ENCODE measurements at places on chromosomes 2 and 18.

DNA sequence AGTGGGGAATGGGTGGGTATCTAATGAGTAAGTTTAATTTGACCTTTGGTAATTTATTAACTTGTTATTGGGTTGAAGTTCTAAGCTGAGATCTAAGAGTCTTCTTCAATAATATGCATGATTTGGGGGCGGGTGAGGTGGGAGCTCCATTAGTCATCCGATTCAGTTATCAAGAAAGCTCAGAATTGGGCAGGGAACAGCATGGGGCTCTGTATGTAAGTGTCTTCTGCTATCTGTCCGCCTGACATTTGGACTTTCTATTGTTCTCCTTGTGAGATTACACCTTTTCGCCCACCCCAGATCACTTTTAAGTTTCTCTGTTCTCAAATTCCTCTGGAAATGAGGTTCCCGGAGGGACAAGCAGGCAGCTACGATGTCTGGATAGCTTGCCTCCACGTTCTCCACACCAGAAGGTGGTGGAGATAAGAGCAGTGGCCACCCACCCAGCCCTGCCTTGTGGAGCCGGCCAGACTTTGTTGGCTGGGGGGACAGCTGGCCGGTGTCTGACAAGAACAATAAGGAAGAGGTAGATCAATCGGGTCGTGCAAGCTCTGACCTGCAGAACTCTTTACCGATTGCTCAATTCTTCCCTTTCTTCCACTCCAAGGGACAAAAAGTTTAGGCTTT is 75.5 kb upstream of the GATA6 start:
- DNase-seq = no peak

DNA sequence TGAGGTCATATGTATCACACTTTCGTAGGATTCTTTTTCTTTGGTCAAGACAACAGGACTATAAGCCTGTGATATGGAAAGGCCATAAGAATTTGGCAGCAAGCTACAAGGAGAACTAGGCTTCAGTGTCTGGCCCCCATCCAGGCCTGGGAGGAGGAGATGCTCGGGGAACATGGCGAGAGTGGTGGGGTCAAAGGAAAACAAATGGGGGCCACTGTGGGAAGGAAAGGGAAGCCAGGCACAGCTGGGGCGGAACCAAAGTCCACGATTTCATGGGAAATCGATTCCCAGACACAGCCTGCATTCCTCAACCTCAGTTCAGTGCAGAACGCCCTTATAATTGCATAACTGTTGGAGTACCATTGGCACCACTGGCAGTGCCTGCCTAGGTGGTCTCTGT is 58.2 kb downstream of the MBP start:
- no peak for DNase-seq

DNA sequence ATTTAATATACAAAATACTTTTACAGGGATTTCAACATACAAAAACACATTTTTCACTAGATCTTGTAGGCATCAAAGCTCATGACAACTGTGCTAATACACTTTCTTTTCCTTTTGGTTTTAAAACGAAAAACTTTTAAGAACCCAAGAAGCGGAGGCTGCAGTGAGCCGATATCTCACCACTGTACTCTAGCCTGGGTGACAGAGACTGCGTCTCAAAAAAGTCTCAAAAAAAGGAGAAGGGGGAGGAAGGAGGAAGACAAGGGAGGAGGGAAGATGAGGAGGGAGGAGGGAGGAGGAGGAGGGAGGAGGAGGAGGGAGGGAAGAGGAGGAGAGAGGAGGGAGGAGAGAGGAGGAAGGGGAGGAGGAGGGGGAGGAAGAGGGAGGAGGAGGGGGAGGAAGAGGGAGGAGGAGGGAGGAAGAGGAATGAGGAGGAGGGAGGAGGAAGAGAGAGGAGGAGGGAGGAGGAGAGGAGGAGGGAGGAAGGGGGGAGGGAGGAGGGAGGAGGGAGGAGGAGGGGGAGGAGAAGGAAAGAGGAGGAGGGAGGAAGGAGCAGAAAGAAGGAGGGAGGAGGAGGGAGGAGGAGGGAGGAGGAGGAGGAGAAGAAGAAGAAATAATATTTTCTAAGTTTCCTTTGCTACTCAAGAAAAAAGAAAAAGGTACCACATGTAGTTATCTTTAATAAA is 13.8 kb downstream of the ROCK2 start:
- no peak for DNase-seq

GRCh38 chr18:30954262-30954661 is 88.3 kb downstream of the DSC3 start:
- no peak for DNase-seq

DNA sequence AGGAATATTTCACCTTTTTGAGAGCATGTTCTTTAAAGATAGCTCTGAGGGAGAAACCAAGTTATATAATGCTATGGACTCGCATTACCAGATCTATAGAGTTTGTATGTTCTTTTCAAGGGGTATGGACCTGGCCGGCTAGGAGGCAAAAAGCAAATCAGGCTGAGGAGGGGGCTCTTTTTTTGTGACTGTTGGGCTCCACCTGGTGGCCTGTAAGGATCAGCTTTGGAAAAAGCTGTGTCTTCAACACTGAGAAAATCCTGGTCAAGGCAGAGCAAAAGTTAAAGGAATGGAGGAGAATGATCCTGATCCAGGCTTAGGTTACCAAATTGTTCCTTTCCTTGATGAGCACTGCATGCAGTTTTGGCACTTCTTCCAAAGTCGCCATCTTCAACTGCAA is 180.5 kb downstream of the DIS3L2 start:
- DNase-seq = peak; percentile 51

- DNase-seq = peak; percentile 27
These were observed 142.8 kb downstream of the NDUFA10 start for GRCh38 chr2:239882331-239882732.

DNA sequence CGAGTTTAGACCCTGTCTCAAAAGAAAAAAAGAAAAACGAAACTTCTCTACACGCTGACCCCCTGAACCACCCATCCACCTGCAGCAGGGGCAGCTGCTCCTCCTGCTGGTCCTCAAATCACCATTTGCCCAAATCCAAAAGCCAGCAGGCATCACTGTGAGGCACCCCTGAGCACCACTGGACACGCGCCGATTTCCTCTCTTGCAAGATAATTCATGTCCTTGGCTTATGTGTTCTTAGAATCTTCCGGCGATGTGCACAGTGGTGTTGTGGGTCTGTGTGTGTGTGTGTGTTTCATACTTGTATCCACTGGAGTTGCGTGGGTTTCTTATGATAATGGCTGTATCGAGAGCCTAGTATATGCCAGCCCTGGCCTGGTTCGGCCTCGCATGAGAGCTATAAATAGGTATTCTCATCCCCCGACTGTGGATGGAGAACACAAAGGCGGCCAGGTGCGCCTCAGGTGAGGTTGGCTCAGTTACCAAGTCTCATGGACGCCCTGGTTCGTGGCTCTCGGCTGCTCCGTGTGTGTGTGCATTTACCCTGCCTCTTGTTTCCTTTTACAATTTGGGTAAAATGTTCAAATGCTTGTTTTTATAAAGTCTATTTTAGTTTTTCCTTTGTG is 235.5 kb downstream of the HDAC4 start:
- no peak for DNase-seq

DNA sequence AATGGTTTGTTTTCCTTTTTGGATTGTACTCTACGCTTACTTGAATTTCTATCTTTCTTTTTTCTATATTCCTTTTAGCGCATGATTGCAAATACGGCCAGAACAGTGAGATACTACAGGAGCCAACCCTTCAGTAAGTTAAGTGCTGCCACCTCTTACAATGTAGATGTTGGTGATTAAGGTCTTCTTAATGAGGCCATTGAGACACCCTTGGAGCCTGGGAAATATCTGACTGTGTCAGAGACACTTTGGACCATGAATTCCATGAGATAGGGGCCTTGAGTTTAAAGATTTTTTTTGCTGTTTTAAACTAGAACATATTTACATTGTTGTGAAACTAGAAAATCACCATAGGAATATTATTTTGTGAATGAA is 27.1 kb upstream of the MAP3K20 start:
- DNase-seq = no peak

DNA sequence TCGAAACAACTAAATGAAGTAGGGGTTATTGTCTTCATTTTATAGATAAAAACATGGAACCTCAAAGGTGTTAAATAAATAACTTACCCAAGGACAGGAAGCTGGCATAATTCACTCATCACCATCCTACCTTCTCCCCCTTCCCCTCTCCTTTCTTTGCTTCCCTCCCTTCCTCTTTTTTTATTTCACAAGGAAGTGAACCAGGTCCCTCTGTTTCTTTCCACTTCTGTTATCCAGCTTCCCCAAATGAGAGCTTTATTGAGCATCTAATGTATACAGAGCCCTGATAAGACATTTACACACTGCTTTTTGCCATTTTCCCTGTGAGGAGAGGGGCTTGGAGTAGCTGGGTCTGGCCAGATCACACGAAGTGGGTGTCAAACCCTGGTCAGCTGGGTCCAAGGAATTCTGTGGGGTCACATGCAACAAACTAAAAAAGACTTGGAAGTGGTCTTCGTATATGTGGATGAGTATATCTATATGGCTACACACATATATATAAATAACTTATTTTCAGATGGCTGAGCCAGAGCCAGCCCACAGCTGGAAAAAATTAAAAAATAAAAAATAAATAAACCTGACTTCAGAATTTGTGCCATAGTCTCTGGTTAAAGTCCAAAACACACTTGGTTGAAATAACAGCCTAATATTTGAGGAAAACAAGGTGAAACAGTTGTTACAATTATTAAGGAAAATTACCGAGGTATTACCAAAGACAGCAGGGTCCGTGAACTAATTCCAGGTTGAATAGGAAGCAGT is 49.3 kb upstream of the FOSL2 start:
- DNase-seq = no peak

- peak; percentile 95 for DNase-seq
These were observed 639.9 kb downstream of the DCC start for GRCh38 chr18:52979892-52980291.

GRCh38 chr2:101734505-101735165 is 37.1 kb downstream of the MAP4K4 start:
- no peak for DNase-seq

GRCh38 chr2:65666156-65666725 is 233.8 kb upstream of the SPRED2 start:
- peak; percentile 64 for DNase-seq

GRCh38 chr2:64838817-64839216 is 150.4 kb upstream of the SLC1A4 start:
- no peak for DNase-seq

- DNase-seq = no peak
These were observed 202.8 kb upstream of the SALL3 start for GRCh38 chr18:78776706-78777285.

- DNase-seq = peak; percentile 34
These were observed 435 bp downstream of the IFT172 start for GRCh38 chr2:27489118-27489497.

DNA sequence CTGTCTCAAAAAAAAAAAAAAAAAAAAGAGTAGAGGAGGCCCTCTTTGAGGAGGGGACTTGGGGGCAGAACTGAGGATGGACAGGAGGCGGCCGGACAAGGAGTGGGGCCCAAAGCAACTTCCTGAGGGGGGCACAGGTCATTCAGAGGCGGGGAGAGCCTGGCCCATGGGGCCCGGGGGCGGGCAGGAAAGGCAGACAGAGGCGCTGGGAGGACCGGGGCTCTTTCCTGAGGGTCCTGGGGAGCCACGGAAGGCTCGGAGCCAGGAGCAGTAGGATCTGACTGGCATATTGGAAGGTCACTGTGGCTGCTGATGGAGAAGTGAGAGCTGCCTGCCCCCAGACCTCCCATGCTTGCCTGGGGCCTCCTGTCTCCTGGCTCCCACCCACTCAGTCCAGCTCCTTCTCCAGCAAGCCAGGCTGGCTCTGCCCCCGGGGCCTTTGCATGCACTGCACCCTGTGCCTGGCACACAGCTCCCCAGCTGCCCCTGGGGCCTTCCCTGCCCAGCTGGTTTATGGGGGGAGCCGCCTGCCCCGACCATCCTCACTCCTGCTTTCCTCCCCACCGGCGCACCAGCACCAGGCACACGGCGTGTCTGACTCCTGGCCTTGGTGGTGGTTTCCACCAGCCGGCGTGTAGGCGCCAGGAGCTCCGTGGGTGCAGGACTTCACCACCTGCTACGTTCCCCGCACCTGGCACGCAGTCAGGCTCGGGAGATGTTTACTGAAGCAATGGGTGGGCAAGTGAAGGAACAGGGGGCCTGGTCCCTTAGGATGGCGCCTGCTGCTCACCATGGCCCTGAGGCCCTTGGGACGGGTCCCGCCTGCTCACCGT is 5.6 kb downstream of the ESPNL start:
- DNase-seq = no peak

DNA sequence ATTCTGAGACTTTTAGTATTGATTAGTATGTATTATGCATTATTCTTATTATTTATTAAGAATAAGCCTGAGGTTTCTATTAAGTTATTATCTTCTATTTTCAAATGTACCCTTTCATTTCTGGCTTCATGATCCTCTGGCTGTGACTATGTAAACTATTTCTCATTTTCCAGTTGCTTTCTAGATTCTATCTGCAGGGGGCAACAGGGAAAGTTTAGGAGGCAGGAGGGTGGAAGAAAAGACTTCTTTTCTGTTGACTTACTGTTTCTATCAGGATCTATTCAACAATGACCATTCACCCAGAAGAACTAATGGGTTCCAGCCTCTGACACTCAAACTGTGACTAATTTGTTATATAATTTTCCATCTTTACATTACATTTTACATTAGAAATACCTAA is 653.4 kb upstream of the FSHR start:
- no peak for DNase-seq

GRCh38 chr2:26959331-26959730 is 11.1 kb upstream of the MAPRE3 start:
- no peak for DNase-seq

DNA sequence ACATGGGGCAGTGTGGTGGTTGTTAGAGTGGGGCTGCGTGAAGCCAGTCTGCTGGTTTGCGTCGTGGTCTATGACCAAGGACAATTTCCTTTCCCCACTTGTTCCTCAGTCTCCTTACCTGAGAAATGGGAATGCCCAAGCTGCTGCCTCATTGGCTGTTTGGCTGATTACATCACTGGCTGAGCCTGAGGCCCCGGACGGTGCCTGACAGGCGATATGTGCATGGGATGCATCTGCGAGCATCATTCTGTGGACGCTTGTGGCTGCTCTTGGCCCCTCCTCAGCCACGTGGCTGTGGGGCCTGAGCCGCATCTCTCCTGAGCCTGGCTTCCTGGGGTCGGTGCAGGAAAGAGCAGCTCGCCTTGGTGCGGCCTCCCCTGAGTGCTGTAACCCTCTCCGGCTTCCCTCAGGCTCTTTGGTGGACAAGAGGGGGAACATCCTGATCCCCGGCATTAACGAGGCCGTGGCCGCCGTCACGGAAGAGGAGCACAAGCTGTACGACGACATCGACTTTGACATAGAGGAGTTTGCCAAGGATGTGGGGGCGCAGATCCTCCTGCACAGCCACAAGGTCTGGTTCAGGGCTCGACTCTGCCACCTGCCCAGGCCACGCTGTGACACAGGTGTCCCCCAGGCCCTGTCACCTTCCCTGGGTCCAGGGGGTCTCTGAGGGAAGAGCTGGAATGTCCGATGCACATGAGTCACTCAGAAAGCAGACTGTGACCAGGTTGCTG is 17.2 kb downstream of the CNDP2 start:
- no peak for DNase-seq

- DNase-seq = no peak
These were observed 482.7 kb upstream of the SETBP1 start for GRCh38 chr18:44197832-44198611.

DNA sequence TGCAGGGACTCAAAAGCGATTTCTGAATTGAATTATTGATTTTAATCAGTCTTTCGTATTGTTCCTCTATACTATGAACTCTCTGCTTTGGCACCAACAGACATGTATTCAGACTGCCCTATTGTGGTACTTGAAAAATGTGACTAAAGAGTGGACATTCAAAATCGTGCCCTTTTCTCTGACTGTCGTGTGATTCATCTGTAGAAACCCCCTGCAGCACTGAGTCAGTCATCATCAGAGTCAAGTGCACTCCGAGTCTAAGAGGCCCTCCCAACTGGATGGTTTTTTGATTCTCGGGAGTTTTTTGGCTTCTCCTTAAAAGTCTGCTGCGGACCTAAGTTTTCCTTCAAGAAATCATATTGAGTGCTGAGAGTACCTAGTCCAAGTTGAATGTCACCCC is 96.4 kb upstream of the FOSL2 start:
- no peak for DNase-seq

Data from A673 (cell line).